ENCODE measurements at places on chromosomes 12 and 14. TPM values are rescaled to one million over a fixed set of nuclear protein-coding genes. Genes with fewer than 3 reads are reported as not detected.

TTC6 gene
- polyA plus RNA-seq, result 0.26 TPM

FAM186B gene
- 0.67 TPM for polyA plus RNA-seq

KRT82 gene
- not detected for polyA plus RNA-seq

CMA1 gene
- polyA plus RNA-seq, result 0.26 TPM

MGP gene
- 54.6 TPM for polyA plus RNA-seq

BMP4 gene
- 41.5 TPM for polyA plus RNA-seq

SLC4A8 gene
- polyA plus RNA-seq, result 2.7 TPM

MMP19 gene
- polyA plus RNA-seq, result 0.52 TPM

CLEC9A gene
- polyA plus RNA-seq, result 0.51 TPM

HRK gene
- polyA plus RNA-seq, result 0.29 TPM

LUM gene
- 23.7 TPM for polyA plus RNA-seq

ZNF385A gene
- 8.1 TPM for polyA plus RNA-seq

KLRC2 gene
- polyA plus RNA-seq, result 0.54 TPM

SERPINA5 gene
- polyA plus RNA-seq, result 13.3 TPM

ARMH4 gene
- polyA plus RNA-seq, result 80.2 TPM

LAG3 gene
- 0.75 TPM for polyA plus RNA-seq

LMNTD1 gene
- not detected for polyA plus RNA-seq

TMEM132C gene
- polyA plus RNA-seq, result 1.8 TPM

FBXL14 gene
- polyA plus RNA-seq, result 10.7 TPM

CERS5 gene
- polyA plus RNA-seq, result 87.9 TPM

RAD9B gene
- 1.5 TPM for polyA plus RNA-seq

LTBP2 gene
- polyA plus RNA-seq, result 2.0 TPM

KLRB1 gene
- polyA plus RNA-seq, result 6.2 TPM

BATF gene
- 0.47 TPM for polyA plus RNA-seq

GZMH gene
- 0.21 TPM for polyA plus RNA-seq

GPR162 gene
- polyA plus RNA-seq, result 22.1 TPM

FGF23 gene
- 0.08 TPM for polyA plus RNA-seq

SLCO1C1 gene
- polyA plus RNA-seq, result 1.7 TPM

CIROP gene
- not detected for polyA plus RNA-seq

PARP11 gene
- 16.2 TPM for polyA plus RNA-seq

EID3 gene
- 4.9 TPM for polyA plus RNA-seq

LRP1 gene
- polyA plus RNA-seq, result 69.2 TPM

STAT2 gene
- polyA plus RNA-seq, result 87.0 TPM

MANSC4 gene
- polyA plus RNA-seq, result 0.24 TPM

OR4E1 gene
- polyA plus RNA-seq, result not detected

RFLNA gene
- polyA plus RNA-seq, result 6.3 TPM

AQP2 gene
- polyA plus RNA-seq, result 97.4 TPM

EMP1 gene
- 106 TPM for polyA plus RNA-seq

KRT85 gene
- polyA plus RNA-seq, result not detected

C14orf132 gene
- 33.6 TPM for polyA plus RNA-seq

SMOC1 gene
- polyA plus RNA-seq, result 2.0 TPM

TRHDE gene
- 25.8 TPM for polyA plus RNA-seq

TSPAN11 gene
- polyA plus RNA-seq, result 3.8 TPM

GPR132 gene
- 0.32 TPM for polyA plus RNA-seq

LRRC10 gene
- polyA plus RNA-seq, result 0.04 TPM

TAS2R42 gene
- polyA plus RNA-seq, result not detected

ZNF891 gene
- 3.3 TPM for polyA plus RNA-seq

CD27 gene
- 0.31 TPM for polyA plus RNA-seq

WDHD1 gene
- polyA plus RNA-seq, result 21.3 TPM

TIMM9 gene
- 93.0 TPM for polyA plus RNA-seq

GPR135 gene
- polyA plus RNA-seq, result 2.9 TPM

LRTM2 gene
- 0.42 TPM for polyA plus RNA-seq

NR4A1 gene
- polyA plus RNA-seq, result 52.2 TPM

BBOF1 gene
- polyA plus RNA-seq, result 16.1 TPM

RILPL2 gene
- 5.7 TPM for polyA plus RNA-seq

NTF3 gene
- polyA plus RNA-seq, result 5.4 TPM
